Activated CD4-positive, alpha-beta T cell treated with anti-CD3 and anti-CD28 coated beads, Interleukin-2, amount 10 ng/mL, durations not matched to agents 7 days and 5 days (primary cell): ENCODE measurements at places on chromosomes 16 and 17.
A peak's percentile ranks its signal among the peaks of the same experiment; 100 is the strongest.

DNA sequence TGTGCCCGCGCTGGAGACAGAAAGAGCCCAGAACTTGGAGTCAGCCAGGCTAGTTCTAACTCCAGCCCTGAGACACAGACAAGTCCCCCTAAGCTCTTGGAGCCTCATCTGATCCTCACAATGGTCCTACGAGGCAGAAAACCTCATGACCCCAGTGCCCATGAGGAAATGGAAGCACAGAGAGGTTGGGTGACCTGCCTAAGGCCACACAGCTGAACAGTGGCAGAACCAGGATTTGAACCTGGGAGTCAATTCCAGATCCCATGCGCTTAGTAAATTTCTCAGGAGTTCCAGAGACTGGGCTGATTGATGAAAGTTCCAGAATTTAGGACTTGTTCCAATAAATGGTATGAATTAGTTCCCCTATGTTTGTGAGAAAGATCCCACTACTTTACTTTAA, 39.0 kb upstream of the LITAF start:
- no peak for DNase-seq

DNA sequence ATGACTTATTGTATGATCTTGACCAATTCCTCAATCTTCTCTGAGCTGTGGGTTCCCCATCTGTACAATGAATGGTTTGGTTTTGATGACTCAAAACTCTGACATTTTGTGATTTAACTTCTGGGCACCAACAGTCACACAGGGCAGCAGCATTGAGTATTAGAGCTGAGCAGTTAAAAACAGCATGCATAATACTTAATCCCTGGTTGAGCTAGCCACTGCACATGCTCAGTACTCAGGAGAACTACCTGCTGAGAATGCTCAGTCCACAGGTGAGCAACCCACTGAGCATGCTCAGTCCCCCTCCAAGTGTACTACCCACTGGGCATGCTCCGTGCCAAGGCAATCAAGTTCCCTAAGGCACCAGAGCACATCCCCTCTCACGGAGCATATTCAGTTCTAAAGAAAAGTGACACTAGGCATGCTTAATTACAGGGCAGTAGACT, 68.7 kb downstream of the AIPL1 start:
- no peak for DNase-seq

DNA sequence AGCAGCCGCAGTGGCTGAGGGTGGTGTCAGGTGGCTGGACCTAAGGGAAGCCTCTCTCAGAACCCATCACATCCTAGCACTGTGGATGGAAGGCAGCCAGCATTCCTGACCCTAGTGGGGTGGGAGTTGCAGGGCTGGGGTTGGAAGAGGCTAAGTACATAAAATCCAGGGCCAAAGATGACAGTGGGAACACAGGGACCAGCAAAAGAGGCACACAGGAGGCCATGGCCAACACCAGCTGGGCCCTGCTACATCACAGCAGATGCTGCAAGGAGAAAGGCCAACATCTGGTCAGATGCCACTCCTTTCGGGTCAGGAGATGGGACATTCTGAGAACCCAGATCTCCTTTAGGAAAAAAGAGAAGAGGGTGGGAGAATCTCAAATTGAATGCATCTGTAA, 415.4 kb downstream of the SLC39A11 start:
- no peak for DNase-seq

GRCh38 chr16:1890024-1890707, 18.2 kb upstream of the MEIOB start:
- no peak for DNase-seq

DNA sequence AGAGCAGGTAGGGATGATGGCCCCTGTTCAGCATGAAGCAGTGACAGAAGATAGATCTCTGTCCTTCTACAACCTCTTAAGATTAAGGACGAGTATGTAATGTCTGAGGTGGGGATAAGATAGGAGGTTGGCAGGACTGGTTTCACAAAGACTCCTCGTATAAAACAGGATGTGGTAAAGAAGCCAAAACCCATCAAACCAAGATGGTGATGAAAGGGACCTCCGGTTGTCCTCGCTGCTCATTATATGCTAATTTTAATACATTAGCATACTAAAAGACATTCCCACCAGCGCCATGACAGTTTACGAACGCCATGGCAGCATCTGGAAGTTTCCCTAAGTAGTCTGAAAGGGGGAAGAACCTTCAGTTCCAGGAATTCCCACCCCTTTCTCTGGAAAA, 27.3 kb downstream of the MIS12 start:
- DNase-seq = peak; percentile 56

- DNase-seq = no peak
Observed at GRCh38 chr17:75639771-75640555, 6.7 kb downstream of the SMIM5 start.

DNA sequence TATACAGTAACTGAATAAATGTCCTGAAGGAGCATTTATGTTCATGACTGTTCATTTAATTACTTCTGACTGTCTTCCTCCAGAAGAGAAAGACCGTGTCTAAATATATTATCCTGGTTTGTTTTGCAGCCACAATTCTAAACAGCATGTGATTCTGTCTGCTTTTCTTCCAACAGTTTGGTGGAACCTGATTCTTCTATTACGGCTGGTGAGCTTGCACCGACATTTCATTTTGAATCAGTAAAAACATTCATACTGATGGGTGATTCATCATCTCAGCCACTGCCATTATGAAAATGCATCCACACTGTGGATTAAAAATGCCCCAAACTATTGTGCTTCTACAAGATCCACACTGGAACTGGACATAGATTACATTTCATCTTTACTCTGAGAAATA, 16.9 kb downstream of the KNOP1 start:
- no peak for DNase-seq

DNA sequence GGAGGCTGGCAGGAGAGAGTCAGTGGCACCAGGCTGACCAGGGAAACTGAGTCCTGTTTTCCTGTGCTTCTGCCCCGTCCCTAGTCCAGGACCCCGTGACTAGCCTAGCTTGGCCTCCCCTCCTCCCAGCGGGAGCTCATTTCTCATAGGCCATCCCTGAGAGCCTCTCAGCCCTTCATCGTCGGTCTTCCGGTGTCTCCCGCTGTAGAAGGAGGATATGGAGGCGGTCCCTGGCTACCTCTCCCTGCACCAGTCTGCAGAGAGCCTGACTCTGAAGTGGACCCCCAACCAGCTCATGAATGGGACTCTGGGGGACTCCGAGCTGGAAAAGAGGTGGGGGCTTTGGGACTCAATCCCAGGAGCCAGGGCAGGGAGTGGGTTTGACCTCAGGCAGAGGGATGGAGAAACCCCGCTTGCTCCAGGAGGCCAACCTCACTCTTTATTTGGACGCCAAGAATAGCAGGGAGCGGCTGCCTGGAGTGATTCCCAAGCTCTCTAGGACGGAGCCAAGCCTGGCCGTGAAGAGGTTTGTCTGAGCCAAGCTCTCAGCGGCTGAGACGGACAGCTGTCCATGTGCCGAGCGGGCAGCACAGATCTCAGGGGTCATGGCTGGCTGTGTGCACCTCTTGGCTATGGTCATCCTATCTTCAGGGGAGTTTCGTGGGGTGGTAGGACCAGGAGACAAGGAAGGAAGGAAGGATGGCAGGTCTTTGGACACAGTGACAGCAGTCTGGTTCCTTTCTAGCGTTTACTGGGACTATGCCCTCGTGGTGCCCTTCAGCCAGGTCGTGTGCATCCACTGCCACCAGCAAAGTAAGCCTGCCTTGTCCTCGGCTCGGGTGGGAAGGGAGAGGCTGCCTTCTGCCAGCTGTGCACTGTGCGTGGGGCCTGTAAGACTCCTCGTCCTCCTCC, 26.8 kb downstream of the SGSM2 start:
- no peak for DNase-seq

- no peak for DNase-seq
Observed at GRCh38 chr16:67552476-67552875, 9.8 kb upstream of the CTCF start.

DNA sequence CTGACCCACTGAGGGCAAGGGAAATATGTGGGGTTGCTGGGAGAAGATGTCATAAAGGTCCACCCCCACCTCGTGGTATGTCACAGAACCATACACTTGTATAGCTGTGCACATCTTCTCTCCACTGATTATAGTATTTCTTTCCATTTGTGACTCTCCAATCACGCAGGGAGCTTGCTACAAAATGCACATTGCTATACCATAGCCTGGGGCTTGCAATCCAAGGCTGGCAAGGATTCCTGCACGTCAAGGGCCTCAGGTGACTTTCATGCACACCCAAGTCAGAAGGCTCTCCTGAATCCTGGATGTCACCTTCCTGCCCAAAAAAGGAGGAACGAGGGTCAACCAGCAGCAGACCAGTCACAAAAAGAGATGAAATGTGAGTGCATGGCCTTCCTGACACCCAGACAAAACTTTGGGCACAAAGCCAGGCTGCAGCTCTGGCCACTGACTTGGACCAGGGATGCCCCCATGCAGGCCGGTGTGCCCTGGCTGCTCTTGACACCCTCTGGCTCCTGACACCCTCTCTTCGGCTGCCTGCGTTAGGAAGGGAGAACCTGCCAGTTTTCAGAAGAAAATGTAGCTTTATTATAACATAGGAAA, 12.1 kb downstream of the TBC1D26 start:
- no peak for DNase-seq

- no peak for DNase-seq
Observed at GRCh38 chr17:57523926-57524632, 221.0 kb downstream of the CCDC182 start.

DNA sequence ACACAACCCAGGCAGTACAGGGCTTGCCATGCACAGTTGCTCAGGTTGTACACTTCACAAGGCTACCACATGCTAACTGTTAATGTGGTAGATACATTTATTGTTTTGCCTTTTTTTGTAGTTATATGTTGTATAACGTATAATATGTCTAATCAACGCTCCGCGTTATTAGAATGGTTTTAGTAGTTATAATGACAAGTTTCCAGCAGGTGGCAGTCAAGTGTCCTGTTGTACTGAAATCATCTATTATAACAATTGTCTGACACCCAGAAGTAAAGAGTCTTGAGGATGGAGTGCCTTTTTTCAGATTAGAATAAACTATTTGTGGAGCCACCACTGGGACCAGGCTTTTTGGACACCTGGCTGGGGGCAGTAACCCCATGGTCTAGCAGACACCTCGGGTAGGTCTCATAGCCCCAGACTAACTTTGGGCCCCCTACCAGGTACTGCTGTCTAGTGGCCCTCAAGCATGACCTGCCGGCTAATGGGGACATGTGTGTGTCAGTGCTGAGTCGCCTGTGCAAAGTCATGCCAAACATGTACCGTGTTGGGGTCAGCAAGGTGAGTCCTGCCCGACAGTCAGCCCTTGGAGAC, 32.8 kb downstream of the MYO15A start:
- peak; percentile 61 for DNase-seq
